ENCODE measurements at places on chromosomes 6 and 20.

DNA sequence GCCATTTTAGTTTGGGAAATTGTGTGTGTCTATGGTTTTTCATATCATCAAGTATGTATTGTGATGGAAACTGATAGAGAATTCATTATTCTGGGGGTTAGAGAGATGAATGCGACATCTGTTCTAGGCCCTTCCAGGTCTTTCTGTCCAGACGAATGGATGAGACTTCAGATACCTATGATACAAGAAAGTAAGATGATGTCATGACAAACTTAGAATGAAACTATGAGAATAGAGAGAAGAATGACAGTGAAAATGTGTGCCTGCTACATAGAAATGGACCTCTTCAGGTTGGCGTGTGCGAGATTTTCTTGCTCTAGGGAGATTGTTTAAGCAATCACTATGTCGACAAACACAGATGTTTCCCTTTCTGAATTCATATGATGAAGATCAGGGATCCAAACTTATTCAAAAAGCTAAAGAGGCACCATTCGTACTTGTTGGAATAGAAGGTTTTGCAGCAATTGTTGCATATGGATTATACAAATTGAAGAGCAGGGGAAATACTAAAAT, 76.1 kb downstream of the SCAND1 start:
- no peak for DNase-seq

GRCh38 chr20:5947276-5947675, 3.1 kb downstream of the TRMT6 start:
- no peak for DNase-seq

GRCh38 chr6:150712505-150713252, 113.0 kb downstream of the PLEKHG1 start:
- no peak for DNase-seq

GRCh38 chr6:118685823-118686449, 34.5 kb upstream of the CEP85L start:
- no peak for DNase-seq

DNA sequence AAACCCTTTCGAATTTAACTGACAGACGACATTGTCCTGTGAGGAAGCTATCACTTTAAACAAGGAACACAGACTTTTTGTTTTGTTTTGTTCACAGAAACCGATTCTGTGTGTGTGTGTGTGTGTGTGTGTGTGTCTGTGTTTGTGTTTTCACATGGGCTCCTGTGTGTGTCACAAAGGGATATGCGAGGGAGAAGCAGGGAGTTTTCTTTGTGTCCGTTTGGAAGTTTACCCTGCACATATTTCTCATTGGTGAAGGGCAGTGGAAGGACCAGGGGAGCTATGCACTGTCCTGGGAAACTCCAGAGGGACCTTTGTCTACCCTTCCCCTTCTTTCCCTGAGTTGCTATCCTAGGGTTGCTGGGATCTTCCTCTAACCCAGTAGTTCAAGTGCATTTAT, 17.7 kb downstream of the POM121L2 start:
- no peak for DNase-seq

GRCh38 chr6:81787313-81788068, 35.0 kb upstream of the TENT5A start:
- DNase-seq: no peak

- DNase-seq: no peak
Measured at GRCh38 chr6:41298785-41299502, 12.5 kb upstream of the TREM1 start.

GRCh38 chr6:11083491-11083890, 10.1 kb upstream of the SMIM13 start:
- DNase-seq: no peak

- DNase-seq: no peak
Measured at GRCh38 chr6:135382182-135382628, 115.3 kb downstream of the AHI1 start.

DNA sequence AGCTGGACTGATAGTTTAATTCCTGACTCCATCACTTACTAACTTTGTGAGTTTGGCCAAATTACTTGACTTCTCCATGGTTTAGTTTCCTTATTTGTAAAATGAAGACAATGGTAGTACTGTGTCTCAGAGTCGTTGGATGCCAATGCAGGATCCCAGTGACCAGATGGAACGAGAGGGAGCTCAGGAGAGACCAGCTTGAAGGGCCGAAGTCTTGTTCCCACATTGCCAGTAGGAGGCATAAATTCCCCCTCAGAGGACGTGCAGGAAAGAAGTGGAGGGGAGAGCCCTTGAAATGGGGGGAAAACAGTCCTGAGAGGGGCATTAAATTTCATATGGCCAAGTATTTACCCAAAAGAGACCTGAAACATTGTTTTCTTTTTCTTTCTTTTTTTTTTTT, 2.1 kb upstream of the MUC22 start:
- no peak for DNase-seq

- DNase-seq: peak; percentile 40
Measured at GRCh38 chr6:135180542-135181332, at the start of gene MYB. TSS of gene MYB (plus strand) at chr6:135181308. CDS start at chr6:135181514, 206 bp downstream.

GRCh38 chr6:99241905-99242534, 107.5 kb downstream of the FAXC start:
- DNase-seq: no peak

- DNase-seq: no peak
Measured at GRCh38 chr6:2756687-2757224, 6.0 kb upstream of the MYLK4 start.

All from NCI-H226 (cell line).